ENCODE measurements at places on chromosomes 5 and 9.

DNA sequence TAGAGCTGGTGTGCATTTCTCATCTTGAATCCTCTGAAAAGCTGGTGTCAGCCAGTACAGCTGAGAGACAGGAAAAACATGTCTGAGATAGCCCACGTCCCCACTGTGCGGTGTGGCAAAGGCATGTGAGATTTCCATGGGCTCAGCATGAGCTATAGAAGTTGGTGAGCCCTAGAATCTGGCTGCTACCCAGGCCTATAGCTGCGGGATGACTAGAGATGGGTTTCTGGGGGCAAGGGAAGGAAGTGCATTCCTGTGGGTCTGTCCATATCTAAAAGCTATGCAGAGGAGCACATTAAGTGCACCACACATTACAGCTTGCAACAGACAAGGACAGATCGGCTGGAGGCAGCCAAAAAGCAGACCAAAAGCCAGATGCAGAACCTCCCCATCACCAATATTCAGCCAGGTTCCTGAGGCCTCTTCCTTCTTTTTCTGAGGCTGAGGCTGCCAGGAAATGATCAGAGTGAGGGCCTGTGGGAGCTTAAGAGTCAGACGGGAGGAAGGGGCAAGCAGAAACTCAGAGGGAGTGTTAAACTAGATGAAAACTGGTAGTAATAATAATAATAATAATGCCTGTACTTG lies 55.8 kb upstream of the RANBP3L start:
- no peak for DNase-seq

DNA sequence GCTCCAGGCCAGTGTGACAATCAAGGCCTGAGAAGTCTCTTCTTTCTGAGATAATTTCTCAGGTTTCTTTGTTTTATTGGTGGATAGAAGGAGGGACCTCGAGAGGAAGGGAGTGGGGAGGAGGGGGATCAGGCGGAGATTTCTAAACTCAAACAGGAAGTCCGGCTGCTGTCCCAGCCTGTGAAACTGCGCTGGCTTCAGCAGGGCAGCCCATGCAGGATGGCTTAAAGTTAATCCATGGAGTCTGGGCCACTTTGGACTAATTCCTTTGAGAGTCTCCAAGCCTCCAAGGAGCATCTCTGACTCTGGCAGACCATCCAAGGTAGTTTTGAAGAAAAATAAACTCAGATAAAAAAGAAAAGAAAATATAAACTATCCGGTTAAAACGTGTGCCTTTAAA lies 378.5 kb downstream of the MLLT3 start:
- no peak for DNase-seq

DNA sequence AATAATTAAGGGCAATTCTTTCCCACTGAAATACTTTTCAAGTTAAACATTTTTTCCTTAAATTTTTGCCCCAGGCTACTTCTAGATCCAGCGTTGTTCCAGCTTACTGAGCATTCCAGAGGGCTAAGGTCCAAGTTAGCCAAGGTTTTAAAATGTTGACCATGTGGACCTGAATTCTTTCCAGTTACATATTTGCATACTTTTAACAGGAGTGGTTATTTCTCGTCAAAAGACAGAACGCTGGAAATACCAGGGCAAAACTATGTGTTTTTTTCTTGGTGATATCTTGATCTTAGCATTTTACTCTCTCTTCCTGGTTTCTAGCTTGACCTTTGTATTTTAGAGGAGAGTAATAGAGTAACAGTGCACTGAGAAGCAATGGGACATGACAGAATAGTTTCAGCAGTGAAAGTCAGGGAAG lies 32.8 kb downstream of the TMC1 start:
- peak; percentile 34 for DNase-seq

DNA sequence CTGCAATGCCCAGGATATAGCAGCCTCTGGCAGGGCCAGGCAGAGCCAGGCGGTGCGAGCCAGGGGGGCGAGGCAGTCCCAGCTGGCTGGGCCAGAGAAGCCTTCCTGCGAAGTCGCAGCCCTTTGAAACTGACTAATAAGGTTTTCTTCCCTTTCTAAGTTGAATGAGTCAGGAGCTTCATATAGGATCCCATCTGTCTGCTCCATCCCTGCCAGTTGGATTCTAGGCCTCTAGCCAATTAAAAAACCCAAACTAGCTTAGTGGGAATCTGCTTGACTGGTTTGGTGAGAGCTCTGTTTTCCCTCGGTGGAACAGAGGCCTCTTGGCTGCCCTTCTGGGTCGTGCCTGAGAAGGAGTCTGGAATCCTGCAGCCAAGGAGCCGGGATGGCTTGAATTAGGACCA lies 70.1 kb upstream of the RAPGEF1 start:
- no peak for DNase-seq

DNA sequence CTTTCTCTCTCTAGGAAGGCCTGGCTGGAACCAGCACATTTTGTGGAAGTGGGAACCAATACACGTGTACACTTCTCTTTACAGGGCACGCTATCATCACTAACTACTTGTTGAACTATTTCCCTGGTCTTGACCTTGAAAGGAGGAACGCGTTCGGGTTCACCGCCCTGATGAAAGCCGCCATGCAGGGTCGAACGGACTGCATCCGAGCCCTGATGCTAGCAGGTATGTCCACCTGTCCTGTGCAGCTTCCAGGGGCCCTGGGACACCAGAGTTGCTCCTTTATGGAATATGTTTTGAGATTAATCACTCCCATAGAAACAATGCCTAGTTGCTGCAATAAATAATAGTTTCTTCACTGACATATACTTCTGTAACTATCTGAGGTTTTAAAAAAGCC lies 74.1 kb downstream of the ANKRD33B start:
- DNase-seq = no peak

DNA sequence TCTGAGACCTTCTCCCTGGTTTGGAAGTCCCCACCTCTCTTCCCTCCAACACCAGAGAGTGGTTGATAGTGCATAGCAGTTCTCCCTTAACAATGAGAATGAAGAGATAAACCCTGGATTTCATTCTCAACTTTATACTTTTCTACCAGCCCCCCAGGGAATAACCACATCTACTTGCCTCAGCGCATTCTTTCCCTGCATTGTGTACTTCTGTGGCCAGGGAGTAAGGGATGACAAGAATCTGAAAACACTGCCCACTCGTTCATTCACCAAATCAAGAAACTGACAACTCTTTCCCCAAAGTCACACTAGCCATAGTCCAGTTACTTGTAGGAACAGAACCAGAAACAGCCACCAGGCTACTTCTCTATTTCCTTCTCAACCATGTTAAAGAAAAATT lies 46.0 kb upstream of the SPIN1 start:
- DNase-seq = no peak

- DNase-seq = no peak
Measured at GRCh38 chr9:94872891-94873511, 146.5 kb downstream of the AOPEP start.

GRCh38 chr5:103498800-103499551 lies 63.6 kb downstream of the NUDT12 start:
- DNase-seq = peak; percentile 19

- DNase-seq = no peak
Measured at GRCh38 chr5:143161885-143162540, 241.5 kb downstream of the NR3C1 start.

DNA sequence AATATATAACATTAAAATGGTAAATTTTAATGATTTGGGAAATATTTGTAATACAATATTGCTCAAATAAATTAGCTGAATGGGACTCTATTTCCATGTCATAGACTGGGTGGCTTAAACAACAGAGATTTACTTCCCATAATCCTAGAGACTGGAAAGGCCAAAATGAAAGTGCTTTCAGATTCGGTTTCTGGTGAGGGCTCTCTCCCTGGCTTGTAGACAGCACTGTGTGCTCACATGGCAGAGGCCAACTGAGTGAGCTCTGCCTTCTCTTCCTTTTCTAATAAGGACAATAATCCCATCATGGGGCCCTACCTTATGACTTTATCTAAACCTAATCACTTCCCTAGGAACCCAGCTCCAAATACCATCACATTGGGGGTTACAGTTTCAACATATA lies 196.2 kb downstream of the MARCHF11 start:
- DNase-seq = no peak

- DNase-seq = no peak
Measured at GRCh38 chr5:16411741-16412455, 53.7 kb downstream of the ZNF622 start.

DNA sequence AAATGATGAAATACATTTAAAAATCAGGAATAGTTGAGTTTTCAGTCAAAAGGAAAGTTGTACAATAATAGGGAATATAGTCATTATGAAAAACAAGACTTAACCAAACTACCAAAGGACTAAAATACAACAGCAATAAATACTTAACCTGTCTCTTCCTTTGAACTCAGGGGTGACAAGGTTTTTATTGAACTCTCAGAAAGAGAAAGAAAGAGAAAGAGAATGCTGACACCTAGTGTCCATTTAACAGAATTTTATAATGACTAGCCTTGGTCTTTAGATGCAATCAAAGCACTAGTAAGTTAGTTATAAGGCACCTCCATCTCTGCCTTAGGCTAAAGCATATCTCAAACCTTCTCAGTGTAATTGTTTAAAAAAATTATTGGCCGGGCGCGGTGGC lies 47.5 kb downstream of the UIMC1 start:
- peak; percentile 68 for DNase-seq

- peak; percentile 74 for DNase-seq
Measured at GRCh38 chr9:94921092-94921471, 194.6 kb downstream of the AOPEP start.

DNA sequence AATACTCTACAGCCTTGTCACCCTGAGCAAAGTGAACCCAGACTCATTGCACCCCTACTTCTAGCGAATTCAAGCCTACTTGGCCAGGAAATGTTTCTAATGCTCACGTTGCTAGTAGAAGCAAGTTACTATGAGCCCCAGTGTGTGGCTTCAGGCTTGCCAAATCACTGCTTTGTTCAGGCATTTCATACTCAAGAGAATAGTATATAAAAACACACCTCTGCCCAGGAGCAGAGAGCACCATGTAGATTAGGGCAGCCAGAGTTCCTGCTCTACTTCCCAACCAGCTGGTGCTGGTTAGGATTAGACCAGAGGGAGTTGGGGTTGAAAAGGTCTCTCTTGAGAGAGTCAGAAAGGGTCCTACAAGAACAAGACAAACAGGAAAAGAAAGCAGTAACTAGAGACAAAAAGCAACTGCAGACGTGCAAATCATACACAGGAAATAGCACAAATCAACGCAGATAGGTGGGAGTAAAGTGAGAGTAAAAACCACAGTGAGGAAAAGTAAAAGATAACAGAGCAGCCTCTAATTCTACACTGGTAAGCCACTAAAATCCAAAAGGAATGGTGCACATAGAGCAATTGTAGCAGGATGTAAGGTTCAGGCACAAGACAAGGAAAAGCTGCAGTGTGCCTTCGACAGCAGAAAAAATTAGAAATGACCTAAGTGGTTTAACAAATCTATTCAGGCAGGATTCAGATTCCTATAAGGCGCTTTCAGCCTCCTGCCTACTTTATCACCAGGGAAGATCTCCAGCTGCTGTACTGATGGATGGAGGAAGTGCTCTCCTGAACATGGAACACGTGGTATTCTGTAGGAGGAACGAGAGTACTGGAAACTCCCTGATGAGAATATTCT lies 49.6 kb upstream of the KIF2A start:
- peak; percentile 23 for DNase-seq

GRCh38 chr9:73133022-73133651 lies 18.5 kb upstream of the ANXA1 start:
- no peak for DNase-seq

DNA sequence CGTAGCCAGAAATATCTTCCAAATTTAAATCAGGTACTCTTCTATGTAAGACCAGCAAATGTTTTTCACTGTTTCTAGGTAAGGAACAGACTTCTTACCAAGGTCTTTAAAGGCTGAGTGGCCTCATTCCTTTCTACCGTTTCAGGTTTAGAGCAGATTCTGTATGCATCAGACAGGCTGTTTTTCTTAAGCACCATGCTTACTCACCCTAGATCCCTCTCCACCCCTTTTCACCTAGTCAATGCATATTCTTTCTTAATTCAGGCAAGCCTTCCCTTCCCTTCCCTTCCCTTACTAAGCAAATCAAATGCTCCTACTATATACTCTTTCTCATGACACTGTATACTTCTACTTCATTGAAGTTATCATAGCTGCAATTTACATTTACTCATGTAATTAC lies 70.7 kb downstream of the RFX3 start:
- peak; percentile 39 for DNase-seq

- peak; percentile 78 for DNase-seq
Measured at GRCh38 chr9:97398999-97399758, 12.7 kb upstream of the TDRD7 start.

GRCh38 chr9:88826181-88826580 lies 165.1 kb upstream of the S1PR3 start:
- no peak for DNase-seq

GRCh38 chr5:80069251-80069800 lies 34.2 kb downstream of the THBS4 start:
- no peak for DNase-seq

GRCh38 chr9:129386812-129387177 lies 208.7 kb upstream of the IER5L start:
- DNase-seq = no peak

DNA sequence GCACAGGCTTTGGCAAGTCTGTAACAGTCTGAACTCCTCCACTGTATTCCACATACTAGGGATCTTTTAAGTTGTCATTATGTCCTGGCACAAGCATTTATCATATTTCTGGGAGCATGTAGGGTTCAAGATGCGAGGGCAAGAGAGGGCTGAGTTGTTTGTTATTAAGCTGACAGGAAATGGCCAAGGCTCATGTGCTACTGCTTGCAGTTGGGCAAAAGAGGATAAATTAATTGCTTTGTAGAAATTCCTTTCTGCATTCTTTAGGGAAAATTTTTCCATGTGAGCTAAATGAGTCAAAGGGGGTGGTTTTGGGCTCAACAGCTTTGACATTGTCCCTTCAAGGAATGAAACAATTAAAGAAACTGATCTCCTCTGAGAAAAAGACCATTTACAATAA lies 35.4 kb downstream of the DOCK8 start:
- DNase-seq = no peak

DNA sequence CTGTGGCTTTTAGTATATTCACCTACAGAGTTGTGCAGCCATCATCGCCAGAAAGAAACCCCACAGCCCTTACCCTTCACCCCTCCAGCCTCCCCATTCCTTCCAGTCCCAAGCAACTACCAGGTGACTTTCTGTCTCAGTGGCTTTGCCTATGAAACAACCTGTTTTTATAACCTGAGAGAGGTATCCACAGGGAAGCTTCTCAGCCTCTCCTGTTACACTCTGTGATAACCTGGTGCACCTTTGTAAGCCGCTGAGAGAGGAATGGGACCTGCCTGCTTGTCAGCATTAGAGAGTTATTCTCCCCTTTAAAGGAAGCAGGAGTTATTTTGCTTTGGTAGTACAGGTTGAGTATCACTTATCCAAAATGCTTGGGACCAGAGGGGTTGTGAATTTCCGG lies 93.6 kb downstream of the TRIO start:
- peak; percentile 72 for DNase-seq

GRCh38 chr5:73883646-73884045 lies 257.6 kb downstream of the ARHGEF28 start:
- no peak for DNase-seq
